AG10803 (cell line): ENCODE measurements at places on chromosomes 3 and 15.

DNA sequence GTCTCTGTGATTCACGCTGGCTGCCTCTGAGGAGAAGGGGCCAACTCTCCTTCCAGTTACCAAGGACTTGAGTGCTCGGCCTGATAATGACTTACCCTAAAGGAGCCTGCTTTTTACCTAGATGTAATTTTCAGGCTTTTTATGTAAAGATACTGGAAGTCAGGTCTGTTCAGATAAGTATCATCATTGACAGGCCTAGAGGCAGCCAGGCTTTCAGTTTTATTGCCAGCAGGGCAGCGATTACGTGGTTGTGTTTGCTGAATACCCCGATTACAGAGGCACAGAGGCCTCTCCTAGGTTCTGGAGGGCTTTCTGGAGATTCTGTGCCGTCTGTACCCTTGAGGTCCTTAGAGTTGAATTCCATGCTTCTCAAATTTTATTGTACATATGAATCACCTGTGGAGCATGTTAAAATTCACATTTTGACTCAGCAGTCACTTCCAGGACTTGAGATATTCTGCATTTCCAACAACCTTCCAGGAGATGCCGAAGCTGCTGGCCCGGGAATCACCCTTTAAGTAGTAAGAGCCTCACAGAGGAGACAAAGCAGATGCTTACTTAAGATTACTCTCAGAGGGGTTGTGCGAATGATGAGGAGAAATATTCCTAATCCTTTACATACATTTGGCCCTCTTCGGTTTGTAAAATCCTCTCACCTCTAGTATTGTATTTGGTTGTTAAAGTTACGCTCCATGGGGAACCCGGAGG is 160.1 kb upstream of the BHLHE40 start:
- DNase-seq, result no peak

DNA sequence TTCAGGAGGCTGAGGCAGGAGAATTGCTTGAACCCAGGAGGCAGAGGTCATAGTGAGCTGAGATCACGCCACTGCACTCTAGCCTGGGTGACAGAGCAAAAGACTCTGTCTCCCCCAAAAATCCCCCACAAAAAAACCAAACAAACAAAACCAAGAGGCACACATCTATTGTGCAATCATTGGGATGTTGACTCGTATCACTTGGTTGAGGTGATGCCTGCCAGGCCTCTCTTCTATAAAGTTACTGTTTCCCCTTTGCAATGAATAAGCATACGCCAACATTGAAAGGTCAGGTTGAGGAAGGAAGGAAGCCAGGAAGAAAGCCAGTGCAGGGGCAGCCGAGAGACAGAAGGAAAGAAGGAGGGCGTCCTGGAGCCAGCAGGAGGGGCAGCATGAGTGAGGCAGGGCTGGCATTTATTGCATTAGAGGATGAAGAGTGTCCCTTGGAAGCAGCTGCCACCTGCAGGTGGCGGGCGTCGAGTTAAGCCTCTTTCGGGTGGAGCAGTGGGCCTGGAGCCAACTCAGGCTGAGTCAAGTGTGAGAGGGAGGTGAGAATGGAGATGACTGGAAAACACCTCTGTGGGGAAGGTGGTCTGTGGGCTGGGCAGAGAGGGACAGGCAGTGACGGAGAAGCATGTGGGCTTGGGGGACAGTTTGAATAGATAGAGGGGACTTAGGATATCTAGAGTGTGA is 8.3 kb upstream of the CSPG4 start:
- no peak for DNase-seq

DNA sequence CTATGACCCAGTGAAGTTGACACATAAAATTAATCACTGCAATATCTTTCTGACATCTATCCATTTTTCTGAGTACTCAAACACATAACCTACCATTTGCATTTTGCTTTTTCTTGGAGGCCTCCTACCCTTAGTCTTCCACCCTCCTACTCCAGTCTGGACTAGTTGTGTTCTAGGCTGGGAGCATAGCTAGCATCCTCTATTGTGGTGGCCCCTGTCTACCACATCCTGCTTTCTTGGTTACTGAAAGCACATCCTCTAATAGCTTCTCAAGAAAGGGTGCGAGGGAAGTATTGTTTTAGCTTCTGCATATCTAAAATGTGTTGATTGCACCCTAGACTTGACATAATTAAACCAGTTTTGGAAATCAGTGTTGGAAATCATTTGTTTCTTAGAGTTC is 176.5 kb downstream of the THSD4 start:
- DNase-seq, result no peak

DNA sequence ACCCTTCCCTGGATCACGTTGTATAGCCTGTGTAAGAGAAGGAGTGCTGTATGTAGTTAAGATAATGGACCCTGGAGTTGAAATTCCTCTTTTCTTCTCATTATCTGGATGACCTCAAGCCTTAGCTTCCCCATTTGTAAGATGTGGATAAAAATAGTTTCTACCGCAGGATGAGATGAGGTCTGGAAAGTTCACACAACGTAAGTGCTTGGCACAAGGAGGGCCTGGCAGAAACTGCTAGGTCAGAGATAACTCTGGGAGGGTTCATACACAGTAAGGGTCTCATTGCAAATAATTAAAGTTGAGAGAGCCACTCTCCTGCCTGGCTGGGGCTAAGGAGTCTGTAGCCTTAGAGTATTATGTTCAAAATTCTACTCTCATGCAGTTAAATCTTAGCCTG is 214.4 kb downstream of the LRTM1 start:
- DNase-seq, result no peak

GRCh38 chr3:12175137-12175593 is 16.5 kb upstream of the TIMP4 start:
- DNase-seq, result peak; percentile 40

DNA sequence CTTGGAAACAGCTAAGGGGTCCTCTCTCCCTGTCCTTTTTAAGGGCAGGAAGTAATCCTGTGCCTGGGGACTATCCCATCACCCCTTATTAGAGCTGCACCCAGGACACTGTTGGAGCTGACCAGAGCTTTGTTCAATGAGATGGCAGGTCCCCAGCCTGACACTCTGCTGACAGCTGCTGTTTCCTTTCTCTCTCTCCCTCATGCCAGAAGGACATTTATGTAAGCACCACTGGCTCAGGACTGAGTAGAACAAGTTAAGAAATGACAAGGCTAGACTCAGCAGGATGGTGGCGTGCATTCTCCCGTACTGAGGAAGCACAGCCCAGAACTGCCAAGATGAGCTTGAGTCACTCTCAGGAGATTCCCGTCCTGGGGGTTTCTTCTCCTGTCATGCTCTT is 17.3 kb downstream of the GJD2 start:
- peak; percentile 51 for DNase-seq

DNA sequence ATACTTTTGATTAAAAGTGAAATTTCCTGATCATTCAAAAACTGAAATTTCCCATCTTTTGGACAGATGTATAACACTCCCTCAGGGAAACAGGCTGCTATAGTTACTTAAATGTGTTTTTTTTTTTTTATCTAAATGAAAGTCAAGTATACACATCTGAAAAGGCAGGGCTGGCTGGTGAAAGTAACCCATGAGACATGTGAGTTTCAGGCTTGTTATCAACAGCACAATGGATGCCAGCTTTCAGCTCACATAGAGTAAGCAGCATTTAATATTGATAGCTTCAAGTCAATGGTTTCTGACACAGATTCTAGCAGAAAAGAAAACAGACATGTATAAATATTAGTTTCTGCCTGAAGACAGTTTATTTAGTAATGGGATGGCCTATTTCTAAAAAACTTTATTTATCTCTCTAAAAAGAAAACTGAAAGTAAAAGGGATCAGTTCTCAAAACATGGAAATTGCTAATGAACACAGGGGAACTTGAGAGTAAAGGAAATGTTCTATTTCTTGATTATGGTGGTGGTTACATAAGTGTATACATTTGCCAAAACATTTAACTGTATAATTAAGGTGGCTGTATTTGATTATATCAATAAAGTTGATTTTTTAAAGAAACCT is 89.7 kb upstream of the CMC1 start:
- DNase-seq, result no peak

- DNase-seq, result no peak
Measured at GRCh38 chr3:9716801-9717555, 13.3 kb downstream of the CPNE9 start.

GRCh38 chr3:169323578-169324451 is 339.7 kb downstream of the MECOM start:
- DNase-seq, result peak; percentile 6

- DNase-seq, result peak; percentile 97
Measured at GRCh38 chr3:24220859-24221657, 273.6 kb downstream of the THRB start.
